ENCODE measurements at places on chromosomes 6 and 20.
A peak's percentile ranks its signal among the peaks of the same experiment; 100 is the strongest.

GRCh38 chr6:131226459-131227157 lies 91.3 kb downstream of the AKAP7 start:
- no peak for DNase-seq

GRCh38 chr6:79042799-79043126 lies 35.3 kb downstream of the PHIP start:
- no peak for DNase-seq

DNA sequence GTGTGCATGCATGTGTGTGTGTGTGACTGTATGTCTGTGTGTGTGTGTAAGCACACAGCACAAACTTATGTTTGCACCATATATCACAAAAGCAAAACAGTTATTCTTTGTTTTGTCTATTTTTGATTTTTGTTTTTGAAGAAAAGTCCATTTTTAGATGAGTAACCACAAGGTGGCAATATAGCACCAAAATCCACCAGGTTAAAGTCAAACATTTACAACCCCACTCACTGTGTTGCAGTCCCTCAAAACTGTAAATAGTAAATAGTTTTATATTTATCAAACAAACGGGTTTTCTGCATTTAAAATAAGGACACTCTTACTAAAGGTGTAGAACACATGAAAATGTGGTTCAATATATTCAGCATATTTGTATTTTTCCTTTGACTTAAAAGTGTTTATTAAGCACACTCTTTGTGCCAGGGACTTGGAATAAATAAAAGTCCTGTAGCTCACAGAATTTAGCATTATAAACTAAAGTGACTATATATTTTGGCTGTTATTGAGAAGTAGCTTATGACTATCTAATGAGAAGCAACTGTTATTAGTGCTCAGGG lies 118.5 kb downstream of the GFRAL start:
- DNase-seq: no peak

GRCh38 chr20:50130356-50130723 lies 17.4 kb upstream of the UBE2V1 start:
- DNase-seq: no peak

DNA sequence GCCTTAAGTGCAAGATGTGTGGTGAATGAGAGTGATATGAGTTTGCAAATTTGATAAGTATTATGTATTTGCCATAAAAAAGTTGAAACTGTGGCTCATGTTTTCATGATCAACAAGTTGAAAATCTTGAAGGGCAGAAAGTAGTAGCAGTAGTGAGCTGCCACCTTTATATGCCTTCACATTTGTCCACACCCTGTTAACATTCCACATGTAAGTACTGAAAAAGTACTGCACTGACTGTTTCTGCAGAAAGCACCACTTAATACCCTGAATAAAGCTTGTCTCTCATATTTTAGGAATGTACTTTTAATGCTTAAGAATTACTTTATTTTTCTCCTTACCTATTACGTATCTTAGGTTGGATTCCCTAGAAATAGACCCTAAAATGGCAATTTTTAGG lies 45.9 kb downstream of the FLRT3 start:
- no peak for DNase-seq

DNA sequence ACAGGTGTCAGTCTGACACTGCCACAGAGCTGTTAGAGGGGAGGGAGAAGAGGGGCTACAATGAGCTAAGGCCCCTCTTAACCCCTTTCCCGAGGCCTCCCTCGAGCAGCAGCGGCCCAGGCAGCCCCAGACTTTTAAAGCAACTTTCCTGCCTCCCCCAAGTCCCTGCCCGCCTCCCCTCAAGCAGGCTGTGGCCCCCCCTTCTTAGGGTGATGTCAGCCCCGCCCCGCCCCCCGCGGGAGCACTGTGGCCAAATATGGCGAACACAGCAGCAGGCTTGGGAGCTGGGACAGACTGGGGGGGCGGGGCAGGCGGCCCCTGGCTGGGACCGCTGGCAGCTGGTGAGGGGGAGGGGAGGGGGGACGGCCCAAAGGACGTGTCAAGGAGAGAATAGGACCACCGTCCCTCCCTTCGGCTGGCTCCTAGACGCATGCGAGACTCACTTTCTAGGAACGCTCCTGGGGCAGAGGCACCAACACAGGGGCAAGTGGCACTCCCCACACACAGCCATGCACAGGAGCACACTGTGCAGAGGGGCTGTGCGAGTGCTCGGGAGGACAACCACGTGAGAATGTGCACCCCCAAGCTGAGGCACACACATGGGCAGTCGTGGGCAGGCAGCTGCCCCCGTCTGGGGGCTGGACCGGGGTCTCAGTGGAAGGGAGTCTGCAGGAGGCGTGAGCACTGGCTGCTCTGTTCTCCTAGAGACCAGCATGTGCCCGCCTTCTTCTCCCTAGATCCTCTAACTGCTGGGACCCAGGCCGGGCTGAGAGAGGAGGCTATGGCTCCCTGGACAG lies 6.7 kb downstream of the TEAD3 start:
- no peak for DNase-seq

- no peak for DNase-seq
Measured at GRCh38 chr20:21202259-21202658, 76.4 kb downstream of the KIZ start.

GRCh38 chr6:741410-742339 lies 48.7 kb upstream of the EXOC2 start:
- DNase-seq: no peak

GRCh38 chr20:8287340-8287739 lies 155.3 kb downstream of the PLCB1 start:
- DNase-seq: no peak

DNA sequence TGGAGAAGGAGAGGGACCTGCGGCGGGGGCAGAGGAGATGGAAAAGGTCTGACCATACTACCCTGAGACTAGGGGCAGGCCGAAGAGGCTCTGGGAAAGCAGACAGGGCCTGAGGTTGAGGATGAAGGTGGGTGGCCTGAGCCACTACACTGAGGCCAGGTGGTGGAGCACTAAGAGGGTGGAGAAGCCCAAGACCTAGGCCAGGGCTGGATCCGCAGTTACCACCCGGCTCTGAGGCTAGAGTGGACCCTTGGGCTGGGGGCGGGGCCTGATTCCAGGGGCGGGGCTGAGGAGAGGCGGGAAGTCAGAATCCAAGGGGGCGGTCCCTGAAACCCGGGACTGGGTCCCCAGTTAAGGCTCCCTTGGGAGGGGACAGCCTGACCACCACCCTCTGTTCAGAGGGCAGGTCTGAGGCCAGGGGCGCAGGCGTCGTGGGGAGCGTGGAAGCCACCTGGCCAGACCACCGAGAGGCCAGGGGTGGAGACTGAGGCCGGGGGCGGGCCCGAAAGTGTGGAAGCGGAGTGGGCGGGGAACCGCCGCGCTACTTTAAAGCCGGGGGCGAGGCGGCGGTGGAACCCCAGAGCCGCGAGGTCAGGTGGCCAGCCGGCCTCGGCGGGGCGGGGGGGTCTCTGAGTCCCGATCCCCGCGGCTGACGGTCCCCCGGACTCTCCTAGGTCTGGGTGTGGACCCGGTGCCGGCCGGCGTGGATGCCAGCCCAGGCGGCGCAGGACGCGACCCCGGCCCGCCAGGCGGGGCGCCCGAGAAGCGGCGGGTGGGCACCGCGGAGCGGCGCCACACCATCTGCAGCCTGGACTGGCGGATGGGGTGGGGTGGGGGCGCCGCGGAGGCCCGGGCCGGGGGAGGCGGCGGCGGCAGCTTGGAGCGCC lies 8.3 kb downstream of the CCM2L start:
- peak; percentile 28 for DNase-seq

GRCh38 chr20:54611708-54612412 lies 136.5 kb downstream of the DOK5 start:
- DNase-seq: no peak

DNA sequence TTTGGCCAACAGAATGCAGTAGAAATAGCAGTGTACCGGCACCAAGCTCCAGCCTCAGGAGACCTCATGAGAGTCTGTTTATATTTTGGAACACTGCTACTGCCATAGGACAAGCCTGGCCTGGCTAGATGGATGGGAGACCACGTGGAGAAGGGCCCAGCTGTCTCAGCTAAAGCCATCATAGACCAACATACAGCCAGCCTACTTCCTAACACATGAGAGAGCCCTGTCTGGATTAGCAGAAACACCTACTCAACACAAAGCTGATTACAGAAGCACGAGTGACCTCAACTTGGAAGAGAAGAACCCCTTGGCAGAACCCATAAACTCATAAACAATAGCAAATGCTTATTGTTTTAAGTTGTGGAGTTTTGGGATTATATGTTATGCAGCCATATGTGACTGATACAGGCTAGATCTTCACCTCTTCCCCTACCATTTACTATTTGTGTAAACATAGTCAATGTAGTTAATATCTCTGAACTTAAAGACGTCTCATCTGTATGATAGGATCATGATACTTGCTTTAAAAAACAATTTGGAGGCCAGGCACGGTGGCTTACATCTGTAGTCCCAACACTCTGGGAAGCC lies 199.4 kb upstream of the ZNF217 start:
- DNase-seq: no peak

GRCh38 chr6:53302678-53303360 lies 45.9 kb downstream of the ELOVL5 start:
- no peak for DNase-seq

- DNase-seq: no peak
Measured at GRCh38 chr20:40961686-40962640, 66.7 kb upstream of the TOP1 start.
